ENCODE measurements at places on chromosomes 6 and 20. TPM values are rescaled to one million over a fixed set of nuclear protein-coding genes. Genes with fewer than 3 reads are reported as not detected.
A peak's percentile ranks its signal among the peaks of the same experiment; 100 is the strongest.

DNA sequence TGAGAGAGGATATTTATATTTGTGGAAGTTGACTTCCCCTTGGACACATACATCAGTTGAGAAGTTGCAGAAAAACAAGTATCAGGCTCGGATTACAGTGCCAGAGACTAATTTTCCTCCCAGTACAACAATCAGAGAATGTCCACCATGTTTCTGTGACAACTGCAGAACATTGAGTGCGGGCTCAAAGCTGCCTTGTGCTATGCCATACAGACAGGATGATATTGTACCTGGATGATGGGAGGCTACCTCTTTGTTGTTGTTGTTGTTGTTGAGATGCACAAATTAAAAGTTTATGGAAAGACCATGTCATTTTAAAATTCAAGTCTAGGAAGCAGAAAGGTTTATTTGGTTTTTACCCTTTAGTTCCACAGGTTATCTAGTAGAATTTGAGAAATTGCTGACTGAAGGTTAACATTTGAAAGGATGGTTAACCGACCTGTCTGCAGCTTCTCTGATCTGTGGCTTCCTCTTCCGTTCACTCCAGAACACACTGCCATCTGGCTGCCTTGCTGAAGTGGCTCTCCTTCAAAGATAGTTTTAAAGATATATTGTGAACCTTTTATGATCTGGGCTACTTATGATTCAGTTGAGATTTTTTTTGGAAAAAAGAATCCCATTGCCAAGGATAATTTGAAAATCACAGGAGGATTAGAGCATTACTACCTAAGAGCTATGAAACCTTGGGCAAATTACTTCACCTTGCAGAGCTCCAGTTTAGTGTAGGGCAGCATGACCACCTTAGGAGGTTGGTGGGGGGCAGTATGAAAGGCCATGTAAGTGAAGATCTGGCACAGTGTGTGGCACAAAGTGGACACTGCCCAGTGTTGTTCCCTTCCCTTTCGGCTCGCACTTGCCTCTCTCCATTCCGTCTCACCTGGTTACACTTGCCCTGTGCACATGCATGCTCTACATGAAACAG is 15.9 kb downstream of the TMEM200A start:
- no peak for DNase-seq

DNA sequence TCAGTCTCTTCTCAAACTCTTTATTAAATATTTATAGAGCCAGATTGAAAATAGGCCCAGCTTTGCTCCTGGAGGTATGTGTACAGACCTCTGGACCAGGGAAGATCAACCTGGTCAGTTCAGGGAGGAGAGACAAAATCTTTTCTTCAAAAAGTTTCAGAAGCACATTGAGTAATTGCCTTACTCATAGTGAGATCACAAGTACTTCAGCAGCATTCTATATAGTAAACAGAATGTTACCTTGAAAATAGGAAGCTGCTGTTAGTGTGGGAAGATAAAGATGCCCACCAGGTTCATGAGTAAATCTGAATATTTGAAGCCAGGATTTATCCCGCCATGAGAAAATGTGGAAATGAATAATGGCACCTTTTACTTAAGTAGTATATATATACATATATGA is 665.9 kb upstream of the CITED2 start:
- peak; percentile 67 for DNase-seq

GRCh38 chr6:38671885-38672467 is 31.0 kb downstream of the GLO1 start:
- DNase-seq = peak; percentile 78

- DNase-seq = no peak
Observed at GRCh38 chr6:73734832-73735453, 38.9 kb downstream of the CD109 start.

GRCh38 chr20:33828326-33828844 is 17.2 kb downstream of the CHMP4B start:
- DNase-seq = no peak

DNA sequence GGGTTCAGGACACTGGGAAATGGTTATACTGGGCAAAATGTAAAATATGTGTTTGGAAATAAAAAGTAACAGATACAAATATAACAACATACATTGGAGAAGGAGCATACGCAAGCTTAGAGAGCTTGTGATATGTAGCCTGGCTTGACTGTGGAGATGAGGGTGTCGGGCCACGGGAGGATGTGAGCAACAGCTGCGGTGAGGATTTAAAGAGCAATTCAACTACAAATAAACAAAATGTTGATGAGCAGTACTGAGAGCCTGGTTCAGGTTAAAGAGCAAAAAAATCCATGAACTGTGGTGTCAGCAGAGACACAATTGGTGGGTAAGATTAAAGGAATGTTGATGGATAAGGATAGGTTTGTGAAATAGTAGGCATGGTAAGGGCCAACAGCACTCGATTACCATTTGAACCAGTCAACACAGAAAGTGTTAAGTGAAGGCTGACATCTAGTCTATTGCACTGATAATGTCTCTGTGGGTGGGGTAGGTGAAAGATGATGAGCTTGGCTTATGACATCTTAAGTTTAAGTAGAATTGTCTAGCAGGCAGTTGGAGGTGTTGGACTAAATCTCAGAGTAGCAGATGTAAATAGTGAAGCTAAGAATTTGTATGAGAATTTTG is 723.2 kb downstream of the EPM2A start:
- no peak for DNase-seq

- peak; percentile 33 for DNase-seq
Observed at GRCh38 chr6:23213193-23213592, 643.8 kb downstream of the HDGFL1 start.

DNA sequence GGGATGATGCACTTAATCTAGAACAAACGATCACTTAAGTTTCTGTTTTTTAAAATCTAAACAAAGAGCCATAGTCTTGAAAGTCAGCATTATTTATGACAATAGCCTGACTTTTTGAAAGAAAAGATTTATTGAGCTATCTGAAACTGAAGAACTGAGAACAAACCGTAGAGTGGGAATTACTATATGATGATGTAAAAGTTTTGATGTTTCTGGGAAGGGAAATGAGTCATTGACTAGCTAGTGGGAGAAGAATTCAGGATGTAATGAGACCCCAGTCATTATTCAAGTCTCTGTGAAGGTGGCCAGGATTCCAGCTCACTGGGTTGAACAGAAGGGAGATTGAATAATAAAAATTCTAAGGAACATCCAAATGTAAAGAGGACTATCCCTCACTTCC is 83.4 kb upstream of the FABP7 start:
- DNase-seq = peak; percentile 83

GRCh38 chr6:3549314-3549940 is 92.6 kb upstream of the SLC22A23 start:
- peak; percentile 50 for DNase-seq

DNA sequence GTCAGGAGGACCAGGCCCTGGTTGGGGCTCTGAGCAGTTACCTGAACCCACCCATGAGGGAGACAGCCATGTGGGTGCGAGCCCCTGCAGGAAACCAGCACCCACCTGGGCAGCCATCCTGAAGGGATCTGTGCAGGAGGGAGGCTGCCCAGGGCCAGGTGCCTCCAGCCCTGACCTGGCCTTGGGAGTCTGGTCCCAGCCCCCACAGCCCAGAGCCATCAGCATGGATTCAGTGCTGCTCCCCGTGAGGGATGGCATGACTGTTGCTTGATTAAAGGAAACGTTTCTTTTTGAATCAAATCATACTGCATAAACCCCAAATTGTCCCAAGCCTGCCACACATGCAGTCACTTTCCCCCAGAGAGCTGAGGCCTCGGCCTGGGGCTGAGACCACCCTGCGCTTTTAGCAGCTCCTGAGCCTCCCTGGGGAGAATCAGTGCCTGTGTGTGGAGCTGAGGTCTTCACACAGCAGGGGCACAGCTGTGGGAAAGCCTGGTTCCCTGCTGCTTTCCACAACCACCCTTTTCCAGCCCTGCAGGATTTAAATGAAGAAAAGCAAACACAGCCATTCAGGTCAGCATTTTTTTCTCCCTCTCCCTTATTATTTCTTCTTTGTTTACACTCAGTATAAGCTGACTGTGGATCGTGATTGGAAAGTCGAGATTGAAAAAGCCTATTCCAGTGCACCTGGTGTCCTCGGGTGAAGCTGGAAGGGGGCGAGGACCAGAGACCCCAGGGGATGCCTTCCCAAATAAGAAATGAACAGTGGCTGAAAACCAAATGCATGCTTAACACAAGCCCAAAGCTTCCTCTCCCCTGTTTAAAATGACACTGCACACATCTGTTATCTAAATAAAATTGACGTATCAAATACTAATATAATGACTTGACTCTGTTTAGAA is 283.9 kb downstream of the SMOC2 start:
- DNase-seq = no peak

DNA sequence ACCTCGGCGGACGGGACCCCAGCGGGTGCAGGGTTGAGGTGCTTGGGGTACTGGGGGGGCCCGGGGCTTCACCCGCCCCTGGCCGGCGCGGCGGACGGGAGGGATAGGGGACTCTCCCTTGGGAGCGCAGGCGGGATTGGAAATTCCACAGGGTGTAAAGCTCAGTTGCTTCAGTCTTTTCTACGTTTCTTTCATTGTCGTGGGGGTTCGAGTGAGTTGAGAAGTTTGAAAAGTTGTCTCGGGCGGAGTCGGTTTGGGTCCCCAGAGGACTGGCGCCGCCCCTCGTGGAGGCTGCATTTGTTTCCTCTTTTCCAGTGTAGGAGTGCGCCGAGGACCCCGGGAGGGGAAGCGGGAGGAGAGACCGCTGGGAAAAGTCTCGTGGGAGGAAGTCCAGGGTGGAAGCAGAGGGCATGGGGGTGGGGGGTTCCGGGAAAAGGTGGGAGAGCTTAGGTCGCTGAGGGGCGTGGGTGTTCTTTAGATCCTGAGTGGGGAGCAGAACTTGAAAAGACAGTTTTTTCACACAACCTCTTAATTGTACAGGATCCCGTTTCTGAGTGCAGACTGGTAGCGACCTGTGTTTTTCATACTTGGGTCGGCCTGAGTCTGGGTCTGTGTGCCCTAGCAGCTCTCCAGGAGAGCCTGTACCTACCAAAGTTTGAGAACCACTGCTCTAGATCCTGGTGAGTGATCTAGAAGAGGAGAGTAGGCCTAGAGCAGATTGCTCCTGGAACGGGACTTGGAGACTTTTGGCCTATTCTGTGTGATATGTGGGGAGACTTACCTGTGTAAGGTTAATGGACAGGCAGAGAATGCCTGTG is 495 bp downstream of the FAM83B start:
- DNase-seq = peak; percentile 10

DNA sequence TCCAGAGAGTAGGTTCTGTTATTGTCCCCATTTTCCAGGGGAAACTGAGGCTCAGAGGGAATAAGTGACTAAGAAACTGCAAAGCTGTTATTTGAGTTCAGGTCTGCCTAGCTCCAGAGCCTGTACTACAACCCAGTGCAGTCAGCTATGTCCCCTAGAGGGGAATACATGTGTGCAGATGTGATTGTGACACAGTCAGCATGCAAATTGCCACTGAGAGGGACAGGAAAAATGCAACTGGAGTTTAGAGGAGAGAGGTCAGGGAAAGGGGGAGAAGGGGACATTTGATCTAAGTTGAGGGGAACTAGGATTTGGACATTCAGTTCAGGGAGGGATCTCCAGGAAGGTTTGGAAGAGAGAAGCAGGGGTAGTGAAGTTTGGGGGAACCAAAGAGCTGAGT is 38.6 kb upstream of the EPB41L1 start:
- DNase-seq = no peak

DNA sequence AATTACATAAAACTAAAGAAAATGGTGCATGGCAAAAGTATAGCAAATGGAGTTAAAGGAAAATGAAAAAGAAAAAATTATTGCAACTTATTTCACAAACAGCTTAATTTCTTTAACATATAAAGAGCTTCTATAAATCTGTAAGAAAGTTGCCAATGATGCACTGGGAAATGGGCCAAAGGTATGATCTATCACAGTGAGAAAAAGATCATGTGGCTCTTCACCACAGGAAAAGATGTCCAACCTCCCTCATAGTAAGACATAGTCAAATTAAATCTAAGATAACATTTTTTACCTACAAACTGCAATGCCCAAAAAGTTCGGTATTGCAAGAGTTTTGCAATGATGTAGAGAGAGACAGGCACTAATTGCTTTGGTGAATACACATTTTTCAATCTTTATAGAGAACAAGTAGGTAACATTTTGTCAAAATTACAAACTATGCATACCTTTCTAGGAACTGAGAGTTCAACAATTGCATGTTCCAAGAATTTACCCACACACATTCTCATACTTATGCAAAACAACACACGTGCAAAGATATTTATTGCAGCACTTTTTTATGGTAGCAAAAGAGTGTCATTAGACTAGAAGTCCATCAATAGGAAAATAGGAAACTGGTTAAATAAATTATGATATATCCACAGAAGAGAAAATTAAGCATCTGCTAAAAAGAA is 372.6 kb downstream of the QKI start:
- DNase-seq = no peak

GRCh38 chr6:41170547-41171160 is 7.7 kb upstream of the TREM2 start:
- DNase-seq = no peak

- DNase-seq = no peak
Observed at GRCh38 chr20:6506906-6507305, 260.6 kb upstream of the BMP2 start.

DNA sequence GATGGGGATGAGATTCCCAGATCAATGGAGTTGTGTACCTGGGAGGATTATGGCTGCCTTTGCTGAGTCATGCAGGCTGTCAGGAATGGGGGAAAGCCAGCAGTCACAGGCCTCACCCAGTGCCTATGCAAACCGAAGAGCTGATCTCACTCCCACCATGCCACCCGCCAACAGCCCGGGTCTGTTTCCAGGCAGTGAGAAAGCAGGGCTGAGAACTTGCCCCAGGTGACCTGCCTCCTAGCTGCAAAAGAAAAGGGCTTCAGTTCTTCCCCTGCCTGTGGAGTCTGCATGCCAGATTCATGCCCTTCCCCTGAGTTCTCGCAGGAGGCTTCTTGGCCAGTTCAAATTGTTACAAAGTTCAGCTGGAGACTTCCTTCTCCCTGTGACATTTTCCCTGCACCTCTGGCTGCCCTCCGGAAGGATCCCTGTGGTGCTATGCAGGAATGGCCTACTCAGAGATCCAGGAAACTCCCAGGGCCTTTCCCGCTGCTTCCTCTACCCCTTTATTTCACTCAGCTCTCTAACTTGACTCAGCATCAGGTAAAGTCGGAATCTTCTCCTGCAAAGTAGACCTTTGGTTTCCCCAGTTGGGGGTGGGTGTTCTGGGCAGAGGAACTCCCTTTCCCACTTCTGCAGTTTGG is 71.5 kb upstream of the B3GAT2 start:
- DNase-seq = no peak

The PRKN gene
- total RNA-seq = not detected

The PRSS35 gene
- 3.2 TPM for total RNA-seq

The DLL1 gene
- total RNA-seq = 1.2 TPM

The VWA7 gene
- total RNA-seq = 1.9 TPM

The KCNQ2 gene
- total RNA-seq = not detected

The CST8 gene
- not detected for total RNA-seq

The POM121L2 gene
- total RNA-seq = not detected

The MOG gene
- total RNA-seq = not detected

The DPPA5 gene
- not detected for total RNA-seq

The TMEM170B gene
- total RNA-seq = 0.66 TPM

The STK35 gene
- 54.3 TPM for total RNA-seq
